COR-L47 (cell line): ENCODE measurements at places on chromosomes 16 and 17.

- DNase-seq, result no peak
These were observed 4.4 kb downstream of the CREBBP start for GRCh38 chr16:3876160-3876559.

- no peak for DNase-seq
These were observed 122.7 kb downstream of the RGS9 start for GRCh38 chr17:65259696-65260485.

DNA sequence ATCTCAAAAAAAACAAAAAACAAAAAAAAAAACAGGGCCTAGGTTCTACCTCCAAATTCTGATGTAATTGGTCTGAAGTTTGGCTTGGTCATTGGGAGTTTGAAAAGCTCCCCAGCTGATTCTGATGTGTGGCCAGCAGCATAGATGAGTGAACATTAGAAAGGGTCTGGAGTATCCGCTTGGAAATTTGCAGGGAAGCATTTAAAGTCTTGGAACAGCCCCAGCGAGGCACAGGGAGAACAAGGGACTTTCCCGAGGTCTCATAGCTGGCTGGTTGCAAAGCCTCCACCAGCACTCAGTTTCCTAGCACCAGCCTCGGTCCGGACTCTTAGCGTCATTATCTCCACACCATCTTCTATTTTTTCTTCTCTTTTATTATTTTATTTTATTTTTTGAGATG lies 70.8 kb downstream of the RAB11FIP4 start:
- DNase-seq, result no peak

- DNase-seq, result no peak
These were observed 5.2 kb upstream of the DLX4 start for GRCh38 chr17:49963626-49964302.
